Fibroblast of pulmonary artery (primary cell): ENCODE measurements at places on chromosomes 4 and X.
A peak's percentile ranks its signal among the peaks of the same experiment; 100 is the strongest.

GRCh38 chrX:131626681-131627296, 82.9 kb downstream of the OR13H1 start:
- DNase-seq = peak; percentile 10

GRCh38 chr4:40507977-40508376, 121.7 kb downstream of the RBM47 start:
- DNase-seq = no peak

- DNase-seq = no peak
Measured at GRCh38 chr4:183284258-183284785, 35.8 kb downstream of the CLDN22 start.

DNA sequence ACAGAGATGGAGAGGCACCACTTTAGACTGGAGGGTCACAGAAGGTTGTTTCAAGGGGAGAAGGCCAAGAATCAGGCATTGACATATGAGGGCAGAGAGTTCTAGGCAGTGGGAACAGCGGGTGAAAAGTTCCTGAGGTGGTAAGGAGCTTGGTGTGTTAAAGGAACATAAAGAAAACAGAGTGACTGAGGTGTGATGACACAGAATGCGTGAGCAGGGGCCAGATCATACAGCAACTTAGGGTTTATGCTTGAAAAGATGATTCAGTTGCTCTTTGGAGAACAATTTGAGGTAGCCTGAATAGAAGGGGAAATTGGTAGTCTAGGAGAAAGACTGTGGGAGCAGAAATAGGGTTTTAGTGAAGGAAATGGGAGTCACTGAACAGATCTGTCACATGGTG, 179.2 kb downstream of the AMELX start:
- DNase-seq = no peak

DNA sequence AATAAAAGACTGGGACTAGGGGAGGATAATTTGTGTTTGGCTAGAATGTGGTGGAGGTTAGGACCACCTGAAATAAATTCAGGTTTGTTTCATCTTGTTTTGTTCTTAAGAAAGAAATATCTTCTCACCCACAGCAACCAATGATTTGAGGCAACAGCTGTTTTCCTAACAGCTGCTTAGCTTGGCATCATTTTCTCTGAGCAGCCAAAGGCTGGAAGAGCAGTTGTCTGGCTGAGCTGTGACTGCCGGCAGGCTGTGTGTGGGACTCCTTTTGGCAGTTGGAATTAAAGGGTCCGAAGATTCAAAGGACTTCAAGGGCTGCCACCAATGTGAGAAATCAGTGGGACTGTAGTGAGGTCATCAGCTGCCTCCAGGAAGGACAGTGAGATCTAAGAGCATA, 5.0 kb downstream of the TRIM75 start:
- no peak for DNase-seq

DNA sequence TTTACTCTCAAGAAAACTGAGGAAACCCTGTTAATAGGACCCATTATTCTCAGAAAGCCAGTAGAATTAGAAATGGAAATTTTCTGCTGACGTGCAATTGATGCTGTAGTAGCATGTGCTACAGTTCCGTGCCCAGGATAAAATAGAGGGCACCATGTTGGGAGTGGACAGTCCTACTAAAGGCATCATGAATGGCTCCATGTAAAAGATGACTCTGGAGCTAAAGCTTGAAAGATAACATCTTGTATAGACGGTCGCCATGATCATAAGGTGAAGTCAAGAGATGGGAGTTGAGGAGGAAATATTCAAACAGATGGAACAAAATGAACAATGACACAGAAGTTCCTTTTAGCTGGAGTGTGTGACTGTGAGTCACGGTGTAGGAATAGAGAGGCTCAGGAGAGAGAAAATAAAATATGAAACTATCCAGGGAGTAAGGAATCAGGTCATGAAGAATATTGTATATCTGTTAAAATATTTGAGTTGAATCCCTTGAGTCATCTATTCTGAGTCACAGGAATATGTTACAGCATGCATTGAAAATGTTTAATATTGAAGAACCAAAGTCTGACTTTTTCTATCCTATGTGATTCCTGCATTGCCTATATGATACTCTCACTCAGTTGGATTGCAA, 31.8 kb downstream of the ANXA10 start:
- DNase-seq = peak; percentile 49

GRCh38 chrX:13001961-13002671, 27.2 kb downstream of the TMSB4X start:
- no peak for DNase-seq

DNA sequence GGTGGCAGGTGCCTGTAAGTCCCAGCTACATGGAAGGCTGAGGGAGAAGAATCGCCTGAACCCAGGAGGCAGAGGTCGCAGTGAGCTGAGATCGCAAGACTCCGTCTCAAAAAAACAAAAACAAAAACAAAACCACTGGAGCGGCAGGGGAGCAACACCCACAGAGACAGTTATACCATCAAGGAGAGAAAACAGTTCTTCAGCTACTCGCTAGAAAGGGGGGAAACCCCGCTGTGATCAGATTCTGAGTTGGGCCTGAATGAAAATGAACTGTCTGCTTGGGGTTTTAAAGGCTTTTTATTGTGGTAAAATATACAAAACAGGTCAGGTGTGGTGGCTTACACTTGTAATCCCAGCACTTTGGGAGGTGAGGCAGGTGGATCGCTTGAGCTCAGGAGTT, 16.8 kb upstream of the IRAK1 start:
- DNase-seq = no peak

GRCh38 chr4:108001540-108002135, 11.9 kb downstream of the HADH start:
- DNase-seq = peak; percentile 24

GRCh38 chrX:64456828-64457227, 61.6 kb upstream of the MTMR8 start:
- no peak for DNase-seq

DNA sequence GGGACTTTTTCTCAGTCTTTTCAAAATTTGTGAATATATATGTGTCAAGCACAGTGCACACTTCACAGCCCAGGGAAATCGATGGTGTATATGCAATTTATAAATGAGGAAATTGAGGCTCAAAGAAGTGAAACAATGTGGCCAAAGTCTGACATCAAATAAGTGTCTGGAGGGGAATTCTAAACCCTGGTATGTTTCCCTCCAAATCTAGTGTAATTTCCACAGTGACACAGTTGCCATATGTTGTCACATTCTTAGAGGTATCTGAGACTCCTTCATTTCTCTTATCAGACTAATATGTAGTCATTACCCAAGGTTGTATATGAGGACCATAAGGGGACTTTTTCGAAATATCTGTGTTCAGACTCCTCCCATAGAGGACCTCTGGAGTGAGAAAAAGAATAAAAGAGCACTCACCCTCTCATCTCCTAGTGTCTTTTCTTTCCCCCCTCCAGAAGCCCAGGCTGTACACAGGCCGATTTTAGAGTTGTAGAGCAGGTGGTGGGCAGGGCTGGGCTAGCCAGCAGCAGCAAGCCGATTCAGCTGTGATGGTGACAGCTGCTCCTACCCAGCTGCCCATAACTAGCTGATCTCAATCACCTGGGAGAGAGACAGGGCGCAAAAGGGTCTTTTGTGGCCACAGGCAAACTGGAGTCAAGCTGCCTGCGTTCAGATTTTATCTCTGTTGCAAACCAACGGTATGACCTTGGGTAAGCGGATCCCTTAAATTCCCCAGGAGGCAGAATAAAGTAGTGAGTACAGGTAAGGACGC, 55.1 kb downstream of the CLCN5 start:
- DNase-seq = no peak

- no peak for DNase-seq
Measured at GRCh38 chr4:2835978-2836377, 7.7 kb upstream of the ADD1 start.

DNA sequence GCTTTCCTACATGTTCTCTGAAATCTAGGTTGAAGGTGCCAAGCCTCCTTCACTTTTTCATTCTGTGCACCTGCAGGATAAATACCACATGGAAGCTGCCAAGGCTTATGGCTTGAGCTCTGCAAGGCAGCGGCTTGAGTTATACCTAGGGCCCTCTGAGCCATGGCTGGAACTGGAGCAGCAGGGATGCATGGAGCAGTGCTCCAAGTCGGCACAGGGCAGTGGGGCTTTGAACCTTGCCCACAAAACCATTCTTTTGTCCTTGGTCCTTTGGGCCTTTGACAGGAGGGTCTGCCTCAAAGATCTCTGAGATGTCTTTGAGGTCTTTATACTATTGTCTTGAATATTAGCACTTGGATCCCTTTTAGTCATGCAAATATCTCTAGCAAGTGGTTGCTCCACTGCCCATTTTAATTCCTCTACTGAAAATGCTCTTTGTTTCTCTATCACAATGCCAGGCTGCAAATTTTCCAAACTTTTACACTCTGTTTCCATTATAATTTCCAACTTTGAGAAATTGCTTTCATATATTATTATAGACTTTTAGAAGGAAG, 536.2 kb upstream of the KLHL4 start:
- no peak for DNase-seq

DNA sequence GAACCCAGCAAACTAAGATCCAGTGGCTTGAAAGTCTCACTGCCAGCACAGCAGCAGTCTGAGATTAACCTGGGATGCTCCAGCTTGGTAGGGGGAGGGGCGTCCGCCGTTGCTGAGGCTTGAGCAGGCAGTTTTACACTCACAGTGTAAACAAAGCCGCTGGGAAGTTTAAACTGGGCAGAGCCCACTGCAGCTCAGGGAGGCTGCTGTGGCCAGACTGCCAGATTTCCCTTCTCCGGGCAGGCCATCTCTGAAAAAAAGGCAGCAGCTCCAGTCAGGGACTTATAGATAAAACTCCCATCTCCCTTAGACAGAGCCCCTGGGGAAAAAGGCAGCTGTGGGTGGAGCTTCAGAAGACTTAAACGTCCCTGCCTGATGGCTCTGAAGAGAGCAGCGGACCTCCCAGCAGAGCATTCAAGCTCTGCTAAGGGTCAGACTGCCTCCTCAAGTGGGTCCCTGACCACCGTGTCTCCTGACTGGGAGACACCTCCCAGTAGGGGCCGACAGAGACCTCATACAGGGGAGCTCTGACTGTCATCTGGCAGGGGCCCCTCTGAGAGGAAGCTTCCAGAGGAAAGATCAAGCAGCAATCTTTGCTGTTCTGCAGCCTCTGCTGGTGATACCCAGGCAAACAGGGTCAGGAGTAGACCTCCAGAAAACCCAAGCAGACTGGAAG, 45.1 kb upstream of the CDX4 start:
- no peak for DNase-seq

GRCh38 chr4:36841583-36842326, 402.8 kb upstream of the NWD2 start:
- DNase-seq = peak; percentile 61

- peak; percentile 97 for DNase-seq
Measured at GRCh38 chr4:38145741-38146140, 185.5 kb downstream of the PTTG2 start.

GRCh38 chrX:66000628-66001272, 39.1 kb downstream of the VSIG4 start:
- no peak for DNase-seq

GRCh38 chr4:152195888-152196287, 340.0 kb downstream of the FBXW7 start:
- no peak for DNase-seq

- no peak for DNase-seq
Measured at GRCh38 chr4:17704020-17704650, 77.3 kb downstream of the FAM184B start.

DNA sequence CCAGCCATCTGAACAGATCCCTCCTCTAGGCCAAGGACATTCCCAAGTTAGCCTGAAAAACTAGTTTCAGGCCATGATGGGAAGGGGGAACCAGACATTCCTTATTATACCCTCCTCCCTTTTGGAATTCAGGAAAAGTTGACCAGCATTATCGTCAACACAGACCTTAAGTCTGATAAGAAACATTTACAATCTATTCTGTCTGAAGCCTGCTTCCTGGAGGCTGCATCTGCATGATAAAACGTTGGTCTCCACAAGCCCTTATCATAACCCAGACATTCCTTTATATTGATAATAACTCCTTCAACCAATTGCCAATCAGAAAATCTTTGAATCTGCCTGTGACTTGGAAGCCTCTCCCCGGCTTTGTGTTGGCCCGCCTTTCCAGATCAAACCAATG, 44.3 kb downstream of the EFHC2 start:
- DNase-seq = no peak

- DNase-seq = peak; percentile 54
Measured at GRCh38 chr4:128286474-128287058, 1.0 kb downstream of the PGRMC2 start.

GRCh38 chrX:111376897-111377578, 35.0 kb downstream of the DCX start:
- DNase-seq = no peak

GRCh38 chrX:43822014-43822413, 60.2 kb downstream of the MAOB start:
- peak; percentile 13 for DNase-seq

DNA sequence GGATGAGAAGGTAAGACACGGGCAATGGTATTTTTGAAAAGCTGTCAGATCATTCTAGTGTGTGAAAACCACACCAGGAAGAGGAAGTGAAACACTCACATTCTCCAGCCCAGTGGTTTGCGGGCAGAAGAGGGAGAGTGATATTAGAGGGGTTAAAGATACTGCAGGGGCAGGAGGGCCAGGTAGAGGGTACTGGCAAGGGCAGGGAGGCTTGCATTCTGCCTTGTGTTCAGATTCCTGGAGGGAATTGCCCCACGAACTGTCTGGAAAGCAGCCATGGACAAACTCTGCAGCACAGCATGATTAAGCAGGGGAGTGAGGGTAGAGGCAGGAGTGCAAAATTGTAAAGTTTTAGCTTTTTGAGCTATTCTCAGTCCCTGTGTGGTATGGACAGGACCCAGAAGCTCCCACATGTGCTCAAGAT, 30.9 kb downstream of the NIPAL1 start:
- DNase-seq = no peak

DNA sequence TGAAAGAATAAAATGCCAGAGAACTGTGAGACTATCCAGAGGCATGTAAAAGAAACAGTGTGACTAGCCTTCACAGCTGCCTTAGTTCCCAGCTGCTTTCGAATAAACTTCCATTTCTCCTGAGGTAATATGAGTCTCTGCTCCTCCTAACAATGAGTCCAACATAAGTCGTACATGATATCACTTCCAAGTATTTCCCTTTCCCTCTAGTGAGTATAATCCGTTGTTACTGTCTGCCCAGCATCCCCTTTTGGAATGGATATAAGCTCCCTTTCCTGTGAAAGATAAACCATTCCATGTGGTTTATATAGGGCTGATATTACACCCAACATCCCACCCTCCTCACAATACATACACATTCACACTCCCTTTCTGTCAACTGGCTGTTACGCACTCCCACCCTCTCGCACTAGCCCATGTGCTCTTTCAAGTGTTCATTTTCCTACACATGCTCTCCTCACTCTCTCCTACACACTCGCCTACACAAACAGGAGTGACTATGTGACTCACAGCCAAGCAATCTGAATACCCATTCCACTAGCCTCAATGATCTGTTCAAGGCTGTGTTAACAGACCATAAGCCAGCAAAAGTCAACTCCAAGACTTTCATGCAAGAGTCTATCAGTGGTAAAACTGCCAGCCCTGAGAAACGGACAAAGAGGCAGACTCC, 5.0 kb downstream of the NAF1 start:
- DNase-seq = peak; percentile 82

- no peak for DNase-seq
Measured at GRCh38 chr4:2253160-2254084, 8.5 kb downstream of the MXD4 start.
